Stimulated activated CD8-positive, alpha-beta memory T cell treated with anti-CD3 and anti-CD28 coated beads, Interleukin-4, amount 100 ng/mL, for 4 hours (primary cell): ENCODE measurements at places on chromosomes 11 and 22.

- DNase-seq: no peak
These were observed 6.6 kb upstream of the FLI1 start for GRCh38 chr11:128687321-128687720.

DNA sequence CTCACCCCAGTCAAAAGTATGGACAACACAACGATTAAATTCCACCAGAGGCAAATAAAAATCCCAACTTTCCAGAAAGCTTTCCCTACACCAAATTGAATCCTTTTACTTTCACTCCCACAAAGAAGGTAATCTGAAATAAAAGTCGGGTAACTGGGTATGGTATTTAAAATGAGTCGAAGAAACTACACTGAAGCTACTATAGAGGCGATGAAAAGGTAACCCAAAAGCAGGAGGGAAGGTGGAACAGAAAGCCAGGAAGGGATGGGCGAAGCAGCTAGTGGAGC lies 1.1 kb downstream of the PICALM start:
- no peak for DNase-seq

DNA sequence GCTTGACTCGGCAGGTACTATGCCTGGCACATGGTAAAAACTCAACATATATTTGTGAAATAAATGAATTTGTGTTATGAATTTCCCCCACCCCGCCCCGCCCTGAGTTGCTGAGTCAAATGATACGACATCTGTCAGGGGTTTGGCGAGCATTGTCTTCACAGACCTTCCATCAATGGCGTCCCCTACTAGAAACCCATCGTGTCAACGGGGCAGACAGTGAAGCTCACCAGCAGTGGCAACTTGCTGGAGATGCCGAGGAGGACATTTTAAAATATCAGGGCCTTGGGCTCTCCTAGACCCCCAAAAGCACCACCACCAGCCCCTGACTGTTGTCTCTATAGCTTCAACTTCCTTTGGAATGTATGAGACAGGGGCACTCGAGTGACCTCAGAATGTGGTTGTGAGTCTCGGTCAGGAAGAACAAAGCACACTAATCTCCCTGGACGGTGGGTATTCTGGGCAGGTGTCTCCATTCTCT lies 761 bp upstream of the NXF1 start:
- DNase-seq: no peak

GRCh38 chr11:35146074-35146521 lies 7.1 kb downstream of the CD44 start:
- peak; percentile 78 for DNase-seq

- no peak for DNase-seq
These were observed 759 bp downstream of the AP2A2 start for GRCh38 chr11:926341-926916.
